ENCODE measurements at places on chromosomes 1 and 21. TPM values are rescaled to one million over a fixed set of nuclear protein-coding genes. Genes with fewer than 3 reads are reported as not detected.

DNA sequence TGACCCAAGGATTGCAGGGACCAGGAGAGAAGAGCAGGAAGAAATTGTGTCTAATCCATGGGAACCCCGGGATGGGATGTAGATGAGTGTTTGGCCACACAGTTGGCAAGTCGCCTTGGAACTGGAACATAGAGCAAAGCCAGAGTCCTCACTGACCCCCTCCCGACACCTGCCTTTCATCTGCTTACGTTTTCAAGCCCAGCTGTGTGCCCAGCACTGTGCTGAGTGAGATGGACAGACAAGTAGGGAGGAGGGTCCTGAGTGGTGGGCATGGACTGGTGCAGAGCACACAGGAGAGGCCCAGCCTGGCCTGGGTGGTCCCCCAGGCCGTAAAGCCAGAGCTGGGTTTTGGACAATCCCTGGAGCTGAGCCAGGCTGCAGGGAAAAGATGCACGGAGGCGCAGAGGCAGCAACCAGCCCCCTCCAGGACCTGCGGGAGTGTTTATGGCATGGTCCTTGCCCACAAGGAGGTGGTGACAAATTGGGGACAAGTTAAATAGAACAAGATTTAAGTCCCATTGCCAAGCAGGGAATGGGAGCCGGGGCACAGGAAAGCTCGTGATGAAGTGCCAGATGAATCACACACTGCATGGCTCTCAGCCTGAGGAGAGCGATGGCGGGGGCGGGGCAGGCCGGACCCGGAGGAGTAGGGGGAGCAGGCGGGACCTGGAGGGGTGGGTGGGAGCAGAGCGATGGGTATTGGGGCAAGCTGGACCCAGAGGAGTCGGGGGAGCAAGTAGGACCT lies 157.8 kb upstream of the VAMP3 start:
- DNase-seq, result no peak
- H3K4me1 ChIP-seq, result no peaks in the 10 kb centered on the region
- H3K27me3 ChIP-seq, result peaks cover 8% of the 10 kb centered on the region
- H3K27ac ChIP-seq, result no peak overlapping the region
- H3K36me3 ChIP-seq, result no peaks in the 10 kb centered on the region

DNA sequence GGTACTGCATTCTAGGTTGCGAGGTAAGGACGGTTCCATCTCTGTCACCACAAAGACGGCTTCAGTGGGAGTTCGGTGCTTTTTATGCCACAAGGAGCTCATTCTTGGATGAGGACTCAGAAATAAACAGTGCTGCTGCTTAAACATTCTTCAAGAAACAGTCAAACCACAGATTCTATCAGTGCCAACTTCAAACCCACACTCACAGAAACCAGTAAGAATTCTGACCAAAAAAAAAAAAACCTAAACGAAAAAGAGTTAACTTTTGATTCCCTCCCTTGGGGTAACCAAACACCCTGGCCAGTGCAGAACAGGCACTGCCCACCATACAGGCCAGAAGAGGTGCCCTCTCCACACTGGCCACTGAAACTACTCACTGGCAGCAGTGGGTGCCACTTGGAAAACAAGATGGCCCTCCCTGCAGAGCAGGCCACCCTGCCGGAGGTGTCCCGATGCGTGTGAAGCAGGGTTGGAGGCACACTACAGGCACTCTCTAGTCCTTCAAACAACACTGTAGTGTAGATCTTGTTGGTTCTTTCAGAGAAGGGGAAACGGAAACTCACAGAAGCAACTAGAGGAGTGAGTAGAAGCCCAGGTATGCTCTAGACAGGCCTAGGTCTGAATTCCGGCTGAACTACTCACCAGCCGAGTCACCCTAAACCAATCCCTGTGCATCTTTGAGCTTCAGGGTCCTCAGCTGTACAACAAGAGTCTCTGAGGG lies 87.3 kb upstream of the TLR5 start:
- H3K27ac ChIP-seq, result peak overlapping the region; percentile 98
- peaks cover 91% of the 10 kb centered on the region for H3K4me1 ChIP-seq
- H3K36me3 ChIP-seq, result no peaks in the 10 kb centered on the region
- no peaks in the 10 kb centered on the region for H3K27me3 ChIP-seq

DNA sequence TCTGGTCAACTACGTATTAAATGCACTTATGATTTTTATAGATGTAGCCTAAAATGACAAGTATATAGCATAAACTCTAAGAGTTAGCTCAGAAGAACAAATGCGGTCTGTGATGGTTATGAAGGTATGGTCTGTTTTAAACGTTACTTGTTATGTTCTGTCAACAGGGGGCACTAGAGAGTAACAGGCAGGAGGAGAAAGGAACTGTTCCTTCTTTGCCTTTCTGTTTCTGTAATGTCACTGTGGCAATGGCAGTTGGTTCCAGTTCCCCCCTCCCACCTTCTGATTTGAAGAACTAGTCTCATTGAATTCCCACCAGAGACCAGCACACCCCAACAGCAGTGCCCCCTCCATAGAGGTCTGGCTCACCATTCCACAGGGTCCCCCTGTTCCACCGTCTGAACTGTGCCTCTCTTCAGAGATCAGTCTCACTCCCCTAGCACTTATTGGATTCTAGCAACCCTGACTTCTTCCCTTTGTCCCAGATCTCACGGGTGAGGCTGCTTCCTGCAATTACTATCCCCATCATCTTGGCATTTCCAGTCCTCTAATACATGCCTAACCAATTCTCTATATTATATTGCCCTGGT lies 14.0 kb downstream of the KRTAP24-1 start:
- no peaks in the 10 kb centered on the region for H3K4me1 ChIP-seq
- H3K27me3 ChIP-seq, result peaks cover 3% of the 10 kb centered on the region
- H3K27ac ChIP-seq, result no peak overlapping the region
- DNase-seq, result no peak
- H3K36me3 ChIP-seq, result no peaks in the 10 kb centered on the region

DNA sequence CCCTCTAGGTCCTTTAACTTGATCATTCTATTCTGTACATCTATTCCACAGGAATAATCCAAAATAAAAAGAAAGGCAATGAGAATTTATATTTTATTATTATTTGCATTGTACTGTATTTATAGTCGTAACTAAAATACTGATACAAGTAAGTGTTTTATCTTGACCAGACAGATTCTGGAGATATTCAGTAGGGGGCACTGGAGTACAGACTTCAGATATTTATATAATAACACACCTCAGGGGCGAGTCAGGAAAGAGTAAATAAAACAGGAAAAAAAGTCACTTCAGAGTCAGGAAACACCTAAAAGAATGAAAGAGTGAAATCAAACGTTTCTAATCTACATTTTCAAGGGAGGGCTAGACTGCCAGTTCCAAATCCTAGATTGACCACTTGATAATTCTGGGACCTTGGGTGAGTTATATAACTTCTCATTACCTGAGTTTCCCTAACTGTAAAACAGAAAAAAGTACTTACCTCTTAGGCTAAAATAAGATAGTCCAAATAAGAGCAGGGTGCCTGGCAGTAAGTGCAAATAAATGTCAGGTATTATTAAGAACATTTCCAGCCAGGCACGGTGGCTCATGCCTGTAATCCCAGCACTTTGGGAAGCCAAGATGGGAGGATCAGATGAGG lies 31.1 kb upstream of the MTF1 start:
- H3K4me3 ChIP-seq, result no peak overlapping the region
- no peaks in the 10 kb centered on the region for H3K27me3 ChIP-seq
- peaks cover 22% of the 10 kb centered on the region for H3K36me3 ChIP-seq
- no peak for DNase-seq
- H3K4me1 ChIP-seq, result peaks cover 7% of the 10 kb centered on the region

The RAB7B gene
- polyA plus RNA-seq, result not detected
